ENCODE measurements at places on chromosomes 13 and 19.

DNA sequence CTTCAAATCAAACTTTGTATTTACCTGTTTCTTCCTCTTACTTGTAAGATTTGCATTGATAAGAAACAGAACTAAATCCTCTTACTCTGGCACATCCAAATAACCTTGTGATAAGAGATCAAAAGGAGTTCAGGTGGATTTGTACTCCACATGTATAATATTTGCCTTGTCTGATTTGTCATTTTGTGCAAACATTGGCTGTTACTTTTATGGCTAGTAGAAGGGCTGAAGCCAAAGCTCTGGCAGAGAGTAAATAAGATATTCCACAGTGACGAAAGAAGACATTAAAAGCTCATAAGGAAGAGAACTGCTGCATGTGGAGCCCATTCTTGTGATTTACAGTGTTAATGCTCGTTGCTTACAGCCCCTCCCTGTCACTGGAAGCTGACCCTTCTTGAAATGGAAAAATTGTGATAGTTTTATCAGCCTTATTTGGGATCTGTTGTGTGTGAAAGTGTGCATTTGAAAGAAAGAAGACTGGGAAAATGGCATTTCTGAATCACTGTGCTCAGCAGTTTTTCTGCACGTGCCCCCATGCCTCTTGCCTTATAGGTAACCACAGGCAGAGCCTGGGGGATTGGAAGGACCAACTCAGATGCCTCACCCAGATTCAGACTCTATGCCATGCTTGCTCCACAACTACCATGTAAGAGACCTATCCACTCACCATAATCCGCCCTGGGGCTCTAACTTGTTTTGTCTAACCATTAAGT, 68.2 kb downstream of the OXGR1 start:
- DNase-seq, result no peak

GRCh38 chr13:111382411-111382810, 62.0 kb downstream of the TEX29 start:
- DNase-seq, result no peak

DNA sequence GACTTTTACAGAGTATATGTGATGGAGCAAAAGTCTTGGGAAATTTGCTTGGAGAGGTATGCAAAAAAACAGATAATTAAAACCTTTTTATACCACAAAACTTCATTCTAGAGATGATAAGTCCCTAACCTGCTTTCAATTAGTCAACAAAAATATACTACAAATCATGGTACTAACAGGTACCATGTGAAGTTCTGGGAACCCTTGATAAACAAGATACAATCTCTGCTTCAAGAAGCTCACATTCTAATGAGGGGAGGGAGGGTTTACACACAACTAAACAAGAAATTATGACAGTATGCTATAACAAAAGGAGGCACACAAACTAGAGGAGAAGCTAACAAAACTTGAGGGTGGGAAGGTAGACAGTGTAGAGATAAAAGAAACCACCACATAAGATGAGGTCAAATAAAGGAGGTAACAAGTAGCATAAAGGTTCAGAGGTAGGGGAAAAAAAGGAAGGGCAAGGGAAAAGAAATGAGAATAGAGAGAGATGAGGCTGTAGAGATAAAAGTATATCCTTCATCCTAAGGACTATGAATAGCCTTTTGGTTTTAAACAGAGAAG, 91.4 kb downstream of the MYCBP2 start:
- no peak for DNase-seq

GRCh38 chr19:49565261-49565660, 15.1 kb downstream of the NOSIP start:
- DNase-seq, result no peak

GRCh38 chr13:53126841-53127245, 98.2 kb downstream of the OLFM4 start:
- DNase-seq, result no peak

- no peak for DNase-seq
Observed at GRCh38 chr13:95354156-95354555, 52.9 kb upstream of the ABCC4 start.

DNA sequence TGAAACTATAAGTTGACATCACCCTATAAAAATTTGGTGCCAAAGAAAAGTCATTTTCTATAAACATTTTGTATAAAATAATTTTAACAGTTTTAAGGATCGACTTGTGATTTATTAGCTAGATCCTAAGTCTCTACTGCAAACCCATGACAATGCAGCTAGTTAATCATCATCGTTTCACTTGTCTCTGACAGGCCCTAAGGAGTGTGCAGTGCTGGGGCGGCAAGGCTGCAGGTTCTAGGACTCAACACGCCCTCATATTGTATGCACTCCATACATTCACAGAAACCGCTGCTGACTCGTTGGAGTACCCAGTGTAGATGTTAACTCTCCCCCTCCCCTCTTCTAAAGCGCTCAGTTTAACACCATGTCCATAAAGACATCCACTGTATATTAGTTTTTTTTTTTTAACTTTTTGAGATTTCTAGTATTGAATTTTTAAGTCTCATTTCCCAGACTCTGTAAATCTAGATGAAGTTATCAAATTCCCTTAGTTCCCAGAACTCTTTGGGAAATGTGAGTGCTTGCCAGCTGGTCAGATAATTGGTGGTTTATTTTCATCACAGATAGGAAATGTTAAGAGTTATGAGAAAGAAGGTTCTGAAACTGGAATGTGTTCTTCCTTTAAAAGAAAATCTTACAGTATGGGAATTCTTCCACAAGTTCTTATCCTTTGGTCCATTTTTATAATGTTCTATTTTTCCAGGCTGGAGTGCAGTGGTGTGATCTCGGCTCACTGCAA, 162.8 kb upstream of the RNF113B start:
- DNase-seq, result no peak

GRCh38 chr19:46687438-46688145, 26.6 kb upstream of the DACT3 start:
- no peak for DNase-seq

DNA sequence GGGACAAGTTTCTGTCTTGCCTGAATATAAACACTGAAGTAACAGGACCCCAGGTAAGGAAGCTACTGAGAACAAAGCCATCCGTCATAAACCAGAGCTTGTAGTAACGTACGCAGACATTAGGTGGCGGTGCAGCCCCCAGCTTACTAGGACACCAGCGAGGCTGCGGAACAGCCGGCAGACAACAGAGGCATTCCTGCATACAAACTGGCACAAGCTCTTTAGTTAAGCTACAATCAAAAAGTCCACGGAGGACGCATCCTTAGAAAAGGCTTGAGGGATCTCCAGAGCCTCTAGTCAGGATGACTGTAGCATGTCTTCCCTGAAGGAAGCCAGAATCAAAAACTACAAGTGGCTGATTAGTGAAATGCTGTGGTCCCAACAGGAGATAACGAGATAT, 26.2 kb downstream of the ZNF160 start:
- DNase-seq, result no peak

DNA sequence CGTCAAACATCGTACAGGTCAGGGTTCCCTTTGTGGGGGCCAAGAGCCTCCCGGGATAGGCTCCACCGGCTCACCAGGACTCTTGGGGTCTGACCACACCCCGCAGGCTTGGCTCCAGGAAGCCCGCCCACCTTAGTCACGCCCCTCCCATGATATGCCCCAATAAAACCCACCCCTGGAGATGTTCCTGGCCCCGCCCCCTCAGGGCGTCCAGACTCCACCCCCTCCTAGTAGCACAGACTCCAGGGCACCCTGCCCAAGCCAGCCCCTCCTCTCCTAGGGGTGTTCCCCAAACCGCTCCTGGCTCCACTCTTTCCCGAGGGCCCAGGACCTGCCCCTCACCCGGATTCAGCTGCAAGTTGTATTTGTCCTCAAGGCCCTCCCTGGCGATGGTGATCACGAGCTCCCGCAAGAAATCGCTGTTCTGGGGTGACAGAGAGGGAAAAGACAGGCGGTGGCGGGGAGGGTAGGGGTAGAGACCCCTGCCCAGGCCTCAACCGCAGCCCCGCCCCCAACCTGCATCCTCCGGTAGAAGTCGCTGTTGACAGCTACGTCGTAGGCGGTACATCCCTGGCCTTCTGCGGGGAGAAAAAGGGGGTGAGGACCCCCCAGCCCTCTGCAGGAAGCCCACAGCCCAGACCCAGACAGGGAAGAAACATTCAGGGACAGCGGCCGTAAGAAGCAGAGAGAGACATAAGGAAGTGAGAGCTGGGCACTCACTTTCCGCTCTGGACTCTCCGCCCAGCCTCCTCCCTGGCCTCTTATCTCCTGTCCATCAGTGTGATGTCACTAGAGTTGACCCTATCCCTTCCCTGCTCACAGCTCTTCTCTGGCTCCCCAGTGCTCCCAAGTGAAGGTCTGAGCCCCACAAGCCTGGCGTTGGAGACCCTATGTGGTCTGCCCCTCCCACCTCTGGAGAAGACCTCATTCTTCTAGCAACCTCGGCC, 3.9 kb downstream of the PIH1D1 start:
- no peak for DNase-seq

DNA sequence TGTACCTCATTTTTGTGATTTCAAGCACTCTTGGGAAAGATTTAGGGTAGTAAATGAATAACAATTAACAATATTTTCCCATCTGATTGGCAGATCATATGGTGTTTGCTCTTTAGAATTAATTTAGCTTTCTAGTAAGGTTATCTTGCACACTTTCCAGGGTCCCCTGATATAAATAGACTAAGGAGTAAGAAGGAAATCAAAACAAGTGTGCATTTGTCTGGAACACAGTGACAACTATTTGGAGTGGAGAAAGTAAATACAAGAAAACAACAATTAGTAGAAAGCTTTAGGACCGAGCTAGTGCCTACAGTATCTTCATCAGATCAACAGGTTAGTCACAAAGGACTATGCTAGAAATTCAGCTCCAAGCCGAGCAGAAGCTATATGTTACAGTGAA, 429.5 kb downstream of the COG6 start:
- no peak for DNase-seq

- no peak for DNase-seq
Observed at GRCh38 chr19:1285737-1286360, at the start of gene EFNA2. Gene EFNA2, plus strand, starts transcription at chr19:1285873. Its CDS starts 296 bp downstream, at chr19:1286169.

GRCh38 chr19:35257113-35257461, 8.3 kb downstream of the LSR start:
- no peak for DNase-seq

GRCh38 chr13:30157616-30157993, 149.7 kb downstream of the KATNAL1 start:
- no peak for DNase-seq

- DNase-seq, result no peak
Observed at GRCh38 chr19:28404472-28404871, 808.5 kb downstream of the UQCRFS1 start.

- DNase-seq, result no peak
Observed at GRCh38 chr19:47003611-47004465, 15.8 kb upstream of the NPAS1 start.

DNA sequence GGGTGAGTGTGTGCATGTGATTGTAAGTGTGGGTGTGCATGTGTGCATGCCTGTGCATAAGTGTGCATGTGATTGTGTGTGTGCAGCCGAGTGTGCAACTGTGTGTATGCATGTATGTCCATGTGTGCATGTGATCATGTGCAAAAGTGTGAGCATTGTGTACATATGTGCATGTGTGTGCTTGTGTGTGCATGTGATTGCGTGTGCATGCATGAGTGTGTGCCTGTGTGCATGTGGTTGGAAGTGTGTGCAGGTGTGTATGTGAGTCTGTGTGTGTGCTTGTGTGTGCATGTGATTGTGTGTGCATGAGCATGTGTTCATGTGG, 3.5 kb downstream of the PODNL1 start:
- DNase-seq, result no peak

- no peak for DNase-seq
Observed at GRCh38 chr13:51865838-51866237, 4.1 kb downstream of the CCDC70 start.
